ENCODE measurements at places on chromosomes 13 and 19.

DNA sequence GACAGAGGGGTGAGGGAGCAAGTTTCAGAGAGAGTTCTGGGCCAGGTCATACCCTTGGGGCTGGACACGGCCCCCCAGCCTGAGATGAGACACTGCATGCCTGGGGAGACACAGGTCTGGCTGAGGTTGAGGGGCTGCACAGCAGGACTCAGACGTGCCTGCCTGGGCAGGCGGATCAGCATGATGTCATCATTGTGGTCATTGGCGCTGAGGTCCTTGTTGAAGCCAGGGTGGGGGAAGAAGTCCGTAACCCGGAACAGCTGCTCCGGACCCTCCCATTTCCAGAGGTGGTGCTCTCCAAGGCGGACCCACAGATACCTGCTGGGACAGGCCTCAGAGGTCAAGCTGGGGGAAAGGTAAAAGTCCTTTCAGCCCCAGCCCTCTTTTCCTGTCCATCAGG, 5.0 kb upstream of the KLK8 start:
- DNase-seq = no peak

DNA sequence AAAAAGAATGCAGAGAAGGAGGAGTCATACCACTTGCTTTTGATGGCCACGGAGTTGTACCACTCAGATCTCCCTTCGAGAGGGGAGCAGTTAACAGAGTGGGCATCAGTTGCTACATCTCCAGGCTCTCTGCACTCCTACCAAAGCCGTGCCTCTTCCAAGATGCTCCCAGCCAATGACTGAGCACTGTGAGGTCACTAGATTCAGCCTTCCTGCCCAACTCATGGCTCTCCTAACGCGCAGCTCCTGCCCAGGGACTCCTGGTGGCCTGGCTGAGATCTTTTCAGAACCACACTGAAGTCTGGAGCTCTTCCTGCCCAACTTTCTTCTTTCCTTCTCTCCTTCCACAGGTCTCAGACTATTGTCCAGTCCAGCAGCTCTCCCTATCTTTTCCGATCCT, 66.7 kb downstream of the LHFPL6 start:
- DNase-seq = peak; percentile 32

DNA sequence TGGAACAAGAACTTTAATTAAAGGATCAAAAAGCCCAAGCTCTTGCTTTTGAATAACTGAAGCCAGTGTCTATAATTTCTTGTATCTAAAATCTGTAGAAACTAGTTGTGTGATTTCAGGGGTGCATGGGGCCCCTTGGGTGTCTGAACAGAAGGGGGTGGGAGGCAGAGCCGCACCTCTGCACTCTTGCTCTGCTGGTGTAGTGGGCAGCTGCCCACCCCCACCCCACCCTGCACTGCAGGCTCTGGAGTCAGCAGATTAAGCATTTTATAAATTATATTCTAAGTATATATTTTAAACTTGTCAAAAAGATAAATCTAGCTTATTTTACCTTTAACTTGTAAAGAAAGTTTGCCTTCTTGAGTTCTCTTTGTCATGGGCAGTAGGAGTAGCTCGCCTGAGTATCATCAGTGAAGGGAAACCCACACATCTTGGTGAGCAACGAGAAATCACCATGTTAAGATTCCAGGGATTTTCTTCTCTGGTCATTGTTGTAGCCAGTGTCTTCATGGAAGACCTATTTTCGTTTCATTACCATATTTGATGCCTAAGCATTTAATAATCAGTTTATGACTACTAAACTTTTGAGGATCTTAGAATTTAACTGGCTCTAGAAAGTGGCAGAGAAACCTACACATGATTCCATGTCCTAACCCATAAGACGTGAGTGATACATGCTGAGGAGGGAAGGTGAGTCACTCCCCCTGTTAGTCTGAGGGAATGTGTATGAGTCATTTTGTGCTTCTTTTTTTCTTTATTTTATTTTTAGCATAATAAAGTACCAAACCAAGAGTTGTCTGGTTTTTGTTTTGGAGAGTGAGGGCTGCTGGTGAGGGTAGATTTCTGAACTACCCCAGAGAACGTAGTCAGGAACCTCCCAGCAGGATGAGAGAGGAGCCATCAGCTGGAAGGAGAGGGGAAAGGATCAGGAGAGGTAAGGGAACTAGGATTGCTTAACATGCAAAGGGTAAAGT, 7.7 kb downstream of the UBE2L5 start:
- DNase-seq = no peak

GRCh38 chr13:100392709-100393630, 195.6 kb downstream of the GGACT start:
- DNase-seq = no peak

- DNase-seq = no peak
Observed at GRCh38 chr19:55493645-55494171, 5.5 kb downstream of the SSC5D start.

- DNase-seq = no peak
Observed at GRCh38 chr19:46515879-46516350, 20.2 kb upstream of the PNMA8B start.

DNA sequence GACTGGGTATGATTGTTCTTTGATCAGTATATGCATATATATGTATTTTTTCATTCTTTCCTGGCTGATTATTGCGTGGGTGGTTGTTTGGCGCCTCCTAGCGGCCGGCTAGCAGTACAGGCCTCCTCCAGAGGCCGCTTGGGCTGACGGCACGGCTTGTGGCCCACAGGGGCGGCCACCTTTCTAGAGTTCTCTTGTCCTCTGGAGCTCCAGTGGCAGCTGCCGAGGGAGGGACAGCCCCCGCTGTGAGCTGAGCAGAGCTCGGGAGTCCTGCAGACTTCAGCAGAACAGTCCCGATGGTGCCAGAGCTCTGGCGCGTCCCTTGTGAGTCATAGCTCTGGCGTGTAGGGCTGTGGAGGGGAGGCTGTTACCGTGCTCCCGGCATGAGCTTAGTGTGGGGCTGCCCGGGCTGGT, 22.5 kb upstream of the ZNF429 start:
- peak; percentile 34 for DNase-seq

DNA sequence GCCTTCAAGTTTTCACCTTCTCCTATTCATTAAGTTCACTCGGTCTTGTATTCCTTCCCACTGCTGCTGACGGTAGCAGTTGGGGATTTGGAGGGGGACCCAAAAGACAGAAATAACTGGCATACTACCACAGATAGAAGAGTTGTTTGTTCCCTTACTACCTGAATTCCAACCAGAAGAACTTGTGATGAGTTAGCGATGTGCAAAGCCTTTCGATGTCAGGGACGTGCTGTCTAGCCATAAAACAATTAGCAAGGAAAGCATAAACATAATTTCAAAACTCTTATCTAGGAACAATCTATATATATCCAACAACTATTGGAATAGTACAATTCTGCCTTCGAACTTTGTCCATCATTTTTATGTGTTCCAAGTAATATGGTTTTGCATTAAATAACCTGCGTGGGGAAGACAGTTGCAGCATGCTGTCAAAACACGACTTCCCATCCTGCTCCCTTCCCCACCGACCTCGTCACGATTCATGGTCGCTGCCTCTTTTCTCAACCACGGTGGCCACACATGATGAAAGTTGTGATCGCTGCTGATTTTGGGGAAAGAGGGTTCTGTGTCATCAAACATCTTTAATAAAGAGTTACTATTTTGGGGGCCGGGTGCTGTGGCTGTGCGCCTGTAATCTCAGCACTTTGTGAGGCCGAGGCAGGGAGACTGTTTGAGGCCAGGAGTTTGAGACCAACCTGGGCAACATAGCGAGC, 3.8 kb upstream of the SLC7A9 start:
- DNase-seq = no peak

DNA sequence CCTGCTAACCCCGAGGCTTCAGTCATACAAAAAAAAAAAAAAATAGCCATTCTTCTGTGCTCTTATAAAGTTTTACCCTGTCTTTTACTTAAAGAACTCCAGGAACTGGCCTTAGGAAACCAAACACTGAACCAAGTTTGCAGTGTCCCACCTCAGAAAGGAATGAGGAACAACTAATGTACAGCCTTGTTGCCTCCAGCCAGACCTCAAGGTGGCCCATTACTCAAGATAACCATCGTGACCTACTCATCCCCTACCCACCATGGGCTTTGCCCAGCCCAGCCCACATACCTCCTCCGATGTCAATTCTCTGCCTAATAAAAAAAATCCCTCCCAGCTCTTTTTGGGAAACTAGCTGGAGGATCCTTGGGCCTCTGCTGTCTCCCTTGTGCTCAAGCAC, 133.2 kb downstream of the STARD13 start:
- no peak for DNase-seq

- DNase-seq = peak; percentile 49
Observed at GRCh38 chr19:7830272-7830771, 304 bp downstream of the EVI5L start.

DNA sequence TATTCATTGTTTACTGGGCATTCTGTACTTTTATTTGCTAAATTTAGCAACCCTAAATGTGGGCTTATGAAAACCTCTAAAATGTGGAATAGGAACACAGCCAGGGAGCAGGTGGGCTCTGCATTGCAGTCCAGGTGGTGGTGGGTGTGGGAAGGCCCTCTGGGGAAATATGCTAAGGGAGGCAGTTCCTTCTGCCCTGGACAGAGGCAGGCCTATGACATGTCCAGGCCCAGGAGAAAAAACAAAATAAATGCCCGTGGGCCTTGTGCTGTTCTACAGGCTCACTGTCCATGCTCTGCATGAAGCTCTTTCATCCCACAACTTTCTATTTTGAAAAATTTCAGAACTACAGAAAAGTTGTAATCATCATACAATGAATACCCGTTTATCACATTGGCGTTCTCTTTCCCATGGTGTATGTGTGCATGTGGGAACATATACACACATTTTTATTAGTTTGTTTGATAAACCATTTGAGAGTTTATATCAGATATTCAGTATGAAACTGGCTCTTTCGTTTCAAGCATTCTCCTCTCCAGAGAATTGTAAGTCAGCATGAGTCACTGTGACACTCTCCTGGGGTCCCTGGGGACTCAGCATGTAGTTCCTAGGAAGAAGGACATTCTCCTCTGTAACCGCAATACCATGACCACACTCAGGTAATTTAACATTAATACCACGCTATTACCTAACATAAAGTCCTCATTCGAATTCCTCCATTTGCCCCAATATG, 505.3 kb downstream of the COG6 start:
- no peak for DNase-seq

DNA sequence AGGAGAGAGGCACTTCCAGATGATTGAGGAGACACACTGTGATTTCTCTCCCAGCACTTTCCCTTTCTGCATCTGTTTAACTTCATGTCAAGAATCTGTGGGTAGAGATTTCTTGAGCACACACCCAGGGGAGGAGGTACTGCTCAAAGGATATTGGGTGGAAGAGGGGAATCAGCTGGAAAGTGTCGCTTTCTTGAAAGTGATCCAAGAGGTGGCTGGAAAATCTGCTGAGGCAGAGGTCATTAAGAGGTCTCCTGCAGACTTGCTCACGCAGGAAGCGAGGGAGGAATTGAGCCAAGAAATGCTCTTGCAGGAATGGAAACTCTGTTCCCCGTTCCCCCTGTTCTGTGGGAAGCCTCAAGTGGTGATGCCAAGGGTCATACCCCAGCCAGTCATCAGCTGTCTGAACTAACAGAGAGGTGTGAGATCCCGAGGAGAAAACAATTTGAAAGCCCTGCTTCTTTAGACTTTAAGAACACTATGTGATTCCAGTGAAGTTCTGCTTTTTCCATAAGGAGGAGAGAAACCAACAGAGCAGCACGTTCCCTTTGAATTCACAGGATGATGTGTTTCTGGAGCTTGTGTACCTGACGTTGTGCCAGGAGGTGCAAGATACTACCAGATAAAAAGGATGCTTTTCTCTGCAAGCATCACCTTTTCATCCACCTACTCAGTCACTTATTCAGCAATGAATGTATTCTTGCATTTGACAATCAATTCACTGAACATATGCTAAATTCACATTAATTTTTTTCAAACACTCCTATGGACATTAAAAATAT, 163.4 kb upstream of the GPR12 start:
- no peak for DNase-seq

DNA sequence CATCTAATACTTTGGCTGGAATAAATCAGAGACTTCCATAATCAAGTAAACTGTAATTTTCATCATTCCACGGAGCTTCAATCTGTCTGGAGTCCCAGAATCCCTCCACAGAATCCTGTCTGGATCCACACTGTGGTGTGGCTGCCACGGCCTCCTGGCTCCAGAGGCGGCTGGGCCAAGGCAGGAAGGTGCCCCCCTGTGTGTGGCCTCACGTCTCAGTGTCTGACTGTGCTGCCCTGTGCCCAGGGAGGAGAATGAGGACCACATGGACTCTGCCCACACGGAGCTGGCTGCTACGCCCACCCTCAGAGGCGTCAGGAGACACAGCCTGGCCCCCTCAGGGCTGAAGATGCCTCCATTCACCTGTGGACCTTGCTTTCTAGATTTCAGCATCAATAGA, 12.2 kb upstream of the ZNF135 start:
- DNase-seq = no peak

- no peak for DNase-seq
Observed at GRCh38 chr13:20126541-20127261, 34.2 kb downstream of the GJA3 start.

DNA sequence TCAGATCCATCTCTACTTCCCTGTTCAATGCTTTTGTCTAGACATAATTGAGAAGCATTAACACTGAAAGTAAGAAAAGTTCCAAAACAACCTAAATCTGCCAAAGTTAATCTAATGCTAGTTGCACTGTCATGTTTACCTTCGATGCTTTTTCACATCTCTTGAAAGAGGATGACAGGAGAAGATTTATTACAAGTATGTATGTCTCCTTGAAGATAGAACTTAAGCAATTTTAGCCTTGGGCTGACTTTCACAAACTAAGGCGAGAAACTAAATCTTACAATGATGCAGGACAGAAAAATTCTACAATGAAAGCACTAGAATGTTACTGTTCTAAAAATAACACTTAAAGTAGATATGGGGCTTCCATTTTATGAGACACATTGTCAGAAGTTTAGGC, 64.0 kb downstream of the MIPEP start:
- no peak for DNase-seq

- DNase-seq = no peak
Observed at GRCh38 chr13:106523576-106523975, 11.9 kb downstream of the EFNB2 start.

GRCh38 chr19:16285769-16286498, 38.7 kb upstream of the KLF2 start:
- DNase-seq = peak; percentile 42

DNA sequence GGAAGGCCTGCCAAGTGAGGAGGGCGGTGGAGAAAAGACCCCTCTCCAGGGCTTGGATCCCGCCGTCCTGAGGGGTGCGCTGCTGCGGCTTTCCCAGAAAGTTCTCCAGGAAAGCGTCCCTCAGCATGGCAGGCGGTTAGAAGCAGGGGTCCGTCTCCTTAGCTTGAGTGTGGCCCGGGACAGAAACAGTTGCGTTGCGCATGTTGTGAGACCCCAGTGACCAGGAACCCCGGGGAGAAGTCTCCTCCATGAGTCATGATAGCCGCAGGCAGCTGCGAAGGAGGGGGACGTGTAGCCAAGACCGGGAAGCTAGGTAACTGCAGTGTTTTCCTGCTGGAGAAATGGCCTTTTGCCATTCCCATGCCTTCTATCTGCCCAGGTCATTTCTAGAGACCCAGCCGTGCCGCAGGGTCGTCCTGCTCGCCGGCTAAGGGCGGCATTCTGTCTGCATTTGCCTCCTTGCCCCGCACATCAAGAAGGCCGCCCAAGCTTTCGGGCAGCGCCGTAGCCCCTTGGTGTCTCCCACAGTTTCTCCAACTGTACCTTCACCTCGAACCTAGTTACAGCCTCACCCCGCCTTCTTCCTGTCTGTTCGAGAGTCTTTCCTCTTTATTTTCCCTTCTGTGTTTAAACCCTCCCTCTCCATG, 64.3 kb downstream of the TM9SF2 start:
- DNase-seq = no peak

All from NCI-H1417 (cell line).